Breast epithelium (tissue), 4 donors: ENCODE measurements at places on chromosomes 4 and X. TPM values are rescaled to one million over a fixed set of nuclear protein-coding genes. Genes with fewer than 3 reads are reported as not detected.

- no peak for DNase-seq
These were observed 45.6 kb upstream of the USP46 start for GRCh38 chr4:52704661-52705060.

DNA sequence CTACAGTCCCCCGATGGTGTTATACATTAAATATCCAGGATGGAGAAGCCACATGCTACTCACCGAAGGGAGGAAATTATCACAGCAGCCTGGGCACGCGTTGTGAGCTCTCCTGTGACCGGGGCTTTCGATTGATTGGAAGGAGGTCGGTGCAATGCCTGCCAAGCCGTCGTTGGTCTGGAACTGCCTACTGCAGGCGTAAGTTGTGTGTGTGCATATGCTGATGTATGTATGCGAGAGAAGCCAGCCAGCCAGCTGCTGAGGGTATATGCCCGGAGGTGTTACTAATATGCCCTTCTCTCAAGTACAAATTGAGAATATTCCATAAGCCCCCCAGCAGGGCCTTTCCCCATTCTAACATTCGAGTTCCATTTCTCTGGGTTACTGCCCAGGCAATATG is 18.2 kb downstream of the SRPX2 start:
- DNase-seq: no peak

- DNase-seq: no peak
These were observed 53.5 kb downstream of the PLAC1 start for GRCh38 chrX:134604701-134605311.

- no peak for DNase-seq
These were observed 12.6 kb downstream of the RUFY3 start for GRCh38 chr4:70734168-70734954.

DNA sequence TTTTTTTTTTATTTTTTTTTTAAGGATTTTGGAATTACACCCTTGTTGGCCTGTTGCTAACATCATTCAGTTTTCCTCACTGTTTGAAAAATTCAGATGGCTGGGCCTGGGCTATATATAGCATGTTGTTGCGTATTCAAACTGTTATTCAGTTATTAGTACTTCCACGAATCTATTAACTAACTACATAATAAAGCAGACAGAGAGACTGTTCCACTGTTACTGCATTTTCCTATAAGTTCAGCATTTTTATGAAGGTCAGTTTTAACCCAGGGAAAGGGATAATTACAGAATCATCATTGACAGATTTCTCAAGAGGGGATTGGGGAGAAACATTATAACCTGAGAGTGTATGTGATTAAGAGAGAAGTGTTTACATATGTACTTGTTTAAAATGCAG is 3.1 kb downstream of the DOCK11 start:
- no peak for DNase-seq

DNA sequence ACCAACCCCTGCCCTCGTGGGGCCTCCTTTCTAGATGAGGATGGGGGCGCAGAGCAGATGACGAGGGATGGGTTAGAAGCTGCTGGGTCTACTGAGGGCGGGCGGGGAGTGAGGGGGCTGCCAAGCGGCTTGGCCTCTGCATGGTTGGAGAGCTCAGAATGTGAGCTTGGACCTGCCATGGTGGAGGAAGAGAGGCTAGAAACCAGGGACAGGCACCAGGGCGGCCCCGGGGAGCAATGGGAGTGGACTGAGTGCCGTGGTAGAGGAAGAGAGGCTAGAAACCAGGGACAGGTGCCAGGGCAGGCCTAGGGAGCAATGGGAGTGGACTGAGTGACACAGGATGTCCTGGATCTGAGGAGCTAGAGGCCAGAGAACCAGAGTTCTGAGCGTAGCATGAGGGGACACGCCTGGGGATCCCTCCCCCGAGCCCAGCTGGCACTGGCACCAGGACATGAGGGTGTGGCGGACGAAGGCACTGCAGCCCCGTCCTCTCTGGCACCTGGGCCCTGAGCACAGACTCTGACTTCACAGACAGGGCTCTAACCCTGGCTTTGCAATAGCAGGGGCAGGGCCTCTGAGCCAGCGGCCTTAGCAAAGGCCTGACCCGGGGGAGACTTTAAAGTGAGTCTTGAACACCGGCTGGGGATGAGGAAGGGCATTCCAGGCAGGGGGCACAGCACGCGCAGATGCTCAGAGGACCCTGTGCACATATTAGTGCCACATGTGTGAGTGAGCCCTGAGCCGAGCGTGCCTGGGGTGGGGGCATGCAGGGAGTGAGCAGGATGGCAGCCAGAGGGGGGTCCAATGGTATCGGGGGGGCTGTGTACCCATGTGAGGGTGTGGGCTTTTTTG is 214.0 kb upstream of the PSAPL1 start:
- DNase-seq: no peak

- no peak for DNase-seq
These were observed 68.2 kb downstream of the ARHGAP10 start for GRCh38 chr4:147799986-147800555.

- DNase-seq: no peak
These were observed 290.1 kb downstream of the INPP4B start for GRCh38 chr4:142556048-142556447.

- DNase-seq: no peak
These were observed 20.9 kb downstream of the SAGE1 start for GRCh38 chrX:135914404-135914803.

DNA sequence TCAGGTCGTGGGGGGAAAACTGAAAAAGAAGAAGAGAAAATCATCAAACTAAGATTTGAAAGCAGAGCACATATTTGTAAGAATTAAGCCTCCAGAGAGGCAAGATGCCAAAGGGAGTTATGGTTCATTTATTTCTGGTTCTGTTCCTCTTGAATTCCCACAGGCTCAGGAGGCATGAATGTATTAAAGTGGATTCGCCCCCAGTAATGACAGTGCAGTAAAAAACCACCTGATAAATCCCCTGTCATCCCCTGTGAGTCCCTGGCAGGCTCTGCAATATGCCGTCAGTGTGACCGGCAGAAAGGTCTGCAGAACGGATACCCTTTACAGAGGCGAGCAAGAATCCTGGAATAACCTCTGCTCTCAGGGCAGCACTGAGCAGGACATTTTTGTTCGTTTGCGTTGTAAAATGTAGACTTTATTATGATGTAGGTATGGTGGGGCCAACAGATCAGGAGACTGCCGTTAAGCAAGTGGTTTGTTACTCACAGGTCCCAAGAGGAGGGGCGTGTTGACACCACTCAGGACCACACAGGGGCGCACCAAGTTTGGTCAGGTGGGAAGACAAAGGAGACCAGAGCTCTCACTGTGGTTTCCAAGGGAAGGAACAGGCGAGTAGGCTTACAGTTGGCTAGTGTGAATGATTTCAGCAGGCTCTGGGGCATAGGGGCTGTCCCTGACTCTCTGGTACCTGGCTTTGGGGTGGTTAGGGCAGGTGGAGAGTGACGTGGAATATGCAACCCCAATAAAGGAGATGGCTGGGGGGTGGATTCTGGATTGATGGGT is 75.3 kb downstream of the DHRSX start:
- no peak for DNase-seq

- DNase-seq: no peak
These were observed 38.7 kb downstream of the ARHGEF9 start for GRCh38 chrX:63746278-63746677.

- DNase-seq: no peak
These were observed 504.6 kb downstream of the PRR32 start for GRCh38 chrX:127324128-127324527.

DNA sequence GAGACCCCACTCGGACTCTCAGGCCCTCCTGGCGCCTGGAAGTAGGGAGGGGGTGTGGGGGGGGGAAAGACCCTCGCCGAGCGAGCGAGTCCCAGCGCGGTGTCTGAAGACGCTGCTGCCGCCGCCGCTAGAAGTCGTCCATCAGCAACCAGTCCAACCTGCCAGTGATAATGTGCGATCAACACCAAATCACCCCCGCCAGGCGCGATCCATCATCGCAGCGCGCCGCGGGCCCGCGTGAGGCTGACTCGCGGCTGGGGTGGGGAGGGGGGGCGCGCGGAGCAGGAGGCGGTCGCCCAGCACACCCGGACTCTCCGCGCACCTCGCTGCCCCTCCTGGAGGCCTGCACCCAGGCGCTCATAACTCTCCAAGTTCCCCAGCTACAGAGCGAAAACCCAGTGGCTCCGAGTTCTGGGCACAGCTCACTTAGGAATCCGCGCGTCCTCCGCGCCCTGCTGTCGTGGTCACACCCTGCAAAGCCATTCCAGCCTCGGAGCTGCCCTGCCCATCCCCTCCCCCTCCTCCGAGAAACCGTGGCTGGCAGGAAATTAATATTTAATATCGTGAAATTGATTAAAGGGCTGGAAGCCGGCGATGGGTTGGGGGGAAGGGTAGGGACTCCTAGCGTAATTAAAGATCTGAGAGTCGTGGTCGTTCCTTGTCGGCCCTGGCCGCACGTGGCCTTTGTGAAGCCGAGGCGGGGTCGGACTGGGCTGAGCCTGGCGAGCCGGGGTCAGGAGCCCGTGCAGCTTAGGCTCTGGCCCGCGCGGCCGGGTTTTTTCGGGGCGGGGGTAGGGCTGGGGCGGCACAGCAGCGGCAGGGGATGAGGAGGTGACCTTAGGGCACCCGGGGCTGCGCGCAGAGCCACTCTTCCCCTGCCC is 58.1 kb upstream of the BCOR start:
- DNase-seq: no peak

DNA sequence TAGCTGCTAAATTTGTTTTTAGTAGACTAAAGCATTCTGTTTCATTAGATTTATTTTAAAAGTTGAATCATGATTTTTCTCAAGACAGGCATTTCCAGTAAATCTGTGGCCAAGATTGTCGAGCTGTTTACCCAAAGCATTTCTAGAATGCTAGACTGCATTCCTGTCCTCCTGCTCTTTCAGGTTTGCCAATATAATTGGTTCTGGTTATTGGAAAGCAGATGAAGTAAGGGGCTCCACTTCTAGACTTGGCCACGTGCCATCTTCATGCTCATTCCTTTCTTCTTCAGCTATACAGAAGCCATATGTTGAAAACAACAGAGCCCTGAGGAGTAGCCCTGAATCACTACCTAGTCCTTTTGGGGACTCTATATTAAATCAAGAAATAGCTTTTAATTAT is 62.5 kb downstream of the PGRMC2 start:
- DNase-seq: no peak

GRCh38 chr4:143133977-143134376 is 50.7 kb upstream of the USP38 start:
- no peak for DNase-seq

GRCh38 chr4:119039779-119040178 is 95.9 kb upstream of the MYOZ2 start:
- DNase-seq: no peak

DNA sequence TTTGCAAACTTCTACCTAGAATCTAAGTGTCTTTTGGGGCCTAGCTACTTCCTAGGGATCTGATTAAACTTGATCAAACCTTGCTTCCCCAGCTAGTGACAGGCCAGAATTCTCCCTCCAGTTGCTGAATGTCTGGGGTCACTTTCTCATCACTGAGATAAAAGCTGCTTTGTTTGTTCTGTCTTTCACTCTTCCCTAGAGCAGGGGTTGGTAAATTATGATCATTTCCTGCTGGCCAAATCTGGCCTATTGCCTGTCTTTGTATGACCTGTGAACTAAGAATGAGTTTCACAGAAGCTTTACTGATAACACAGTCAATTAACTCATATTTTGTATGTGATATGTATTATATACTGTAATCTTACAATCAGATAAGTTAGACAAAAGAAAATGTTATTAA is 157.8 kb upstream of the AADAT start:
- DNase-seq: no peak

FAT4 gene
- total RNA-seq: 10.7 TPM

ZNF711 gene
- 1.1 TPM for total RNA-seq

AVPR2 gene
- total RNA-seq: 0.44 TPM

GAGE12F gene
- not detected for total RNA-seq

UGT2A1 gene
- not detected for total RNA-seq

IGFBP7 gene
- total RNA-seq: 622 TPM

AKAP4 gene
- not detected for total RNA-seq

PALLD gene
- total RNA-seq: 96.0 TPM

SHROOM4 gene
- total RNA-seq: 6.9 TPM

REPS2 gene
- 9.6 TPM for total RNA-seq

SNX12 gene
- total RNA-seq: 31.4 TPM

POLN gene
- total RNA-seq: 3.3 TPM
